ENCODE measurements at places on chromosomes 7 and 10.

GRCh38 chr10:93469454-93469853 is 12.7 kb downstream of the MYOF start:
- no peak for DNase-seq

DNA sequence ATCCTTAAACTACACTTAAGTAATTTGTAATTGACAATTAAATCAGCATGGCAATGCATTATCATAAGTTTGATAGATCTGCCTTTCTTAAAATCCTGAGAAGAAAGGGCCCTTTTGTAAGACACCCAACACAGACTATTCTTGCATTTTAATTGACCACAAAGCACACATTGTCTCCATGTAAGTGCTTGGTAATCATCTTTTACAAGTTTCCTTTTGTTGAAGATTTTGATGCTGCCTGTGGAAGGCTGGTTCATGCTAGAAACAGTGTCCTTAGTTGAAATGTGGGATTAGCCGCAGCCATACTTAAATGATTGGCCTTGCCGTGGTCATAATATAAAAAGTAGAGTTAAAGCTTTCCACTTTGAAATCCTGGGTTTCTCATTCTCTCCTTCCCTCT is 32.3 kb upstream of the CELF2 start:
- no peak for DNase-seq

GRCh38 chr10:128062881-128063563 is 63.2 kb downstream of the MKI67 start:
- DNase-seq = peak; percentile 57

DNA sequence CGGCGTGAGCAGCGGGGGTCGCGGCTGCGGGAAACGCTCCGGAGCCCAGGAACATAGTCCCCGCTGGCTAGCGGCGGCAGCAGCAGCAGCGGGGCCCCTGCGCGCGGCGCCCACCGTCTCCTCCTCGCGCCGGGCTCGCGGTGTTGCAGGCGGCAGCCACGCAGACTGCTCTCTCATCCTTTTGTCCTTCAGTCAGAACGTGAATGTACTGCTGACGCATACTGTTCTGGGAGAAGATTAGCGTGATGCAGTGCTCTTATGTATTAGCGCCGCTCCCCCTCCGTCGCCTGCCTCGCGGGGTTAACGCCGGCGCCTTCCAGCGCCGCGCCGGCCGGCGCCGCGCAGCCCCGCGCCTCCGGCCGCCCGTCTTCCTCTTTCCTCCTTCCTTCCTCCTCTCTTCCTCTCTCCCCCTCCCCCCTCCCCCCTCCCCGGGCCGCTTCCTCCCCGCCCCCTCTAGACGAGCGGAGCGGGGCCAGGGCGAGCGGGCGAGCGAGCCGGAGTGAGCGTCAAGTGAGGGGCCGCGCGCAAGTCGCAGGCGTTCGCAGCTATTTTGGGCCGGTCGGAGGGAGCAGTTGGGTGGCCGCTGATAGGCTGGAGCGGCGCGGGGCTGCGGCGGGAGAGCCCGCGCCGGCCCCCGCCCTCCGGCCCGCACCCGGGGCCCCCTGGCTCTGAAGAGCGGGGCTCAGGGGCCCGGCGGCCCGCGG is 816 bp upstream of the LRRC4 start:
- DNase-seq = peak; percentile 46

GRCh38 chr7:158655931-158656441 is 48.6 kb downstream of the NCAPG2 start:
- DNase-seq = peak; percentile 39

GRCh38 chr7:155516466-155516865 is 29.9 kb downstream of the CNPY1 start:
- no peak for DNase-seq

GRCh38 chr7:143948733-143949132 is 5.9 kb upstream of the OR2F1 start:
- DNase-seq = no peak

GRCh38 chr10:65358565-65358964 is 1567.3 kb upstream of the LRRTM3 start:
- DNase-seq = no peak

- peak; percentile 8 for DNase-seq
Measured at GRCh38 chr7:90345595-90346335, 751 bp upstream of the GTPBP10 start.

DNA sequence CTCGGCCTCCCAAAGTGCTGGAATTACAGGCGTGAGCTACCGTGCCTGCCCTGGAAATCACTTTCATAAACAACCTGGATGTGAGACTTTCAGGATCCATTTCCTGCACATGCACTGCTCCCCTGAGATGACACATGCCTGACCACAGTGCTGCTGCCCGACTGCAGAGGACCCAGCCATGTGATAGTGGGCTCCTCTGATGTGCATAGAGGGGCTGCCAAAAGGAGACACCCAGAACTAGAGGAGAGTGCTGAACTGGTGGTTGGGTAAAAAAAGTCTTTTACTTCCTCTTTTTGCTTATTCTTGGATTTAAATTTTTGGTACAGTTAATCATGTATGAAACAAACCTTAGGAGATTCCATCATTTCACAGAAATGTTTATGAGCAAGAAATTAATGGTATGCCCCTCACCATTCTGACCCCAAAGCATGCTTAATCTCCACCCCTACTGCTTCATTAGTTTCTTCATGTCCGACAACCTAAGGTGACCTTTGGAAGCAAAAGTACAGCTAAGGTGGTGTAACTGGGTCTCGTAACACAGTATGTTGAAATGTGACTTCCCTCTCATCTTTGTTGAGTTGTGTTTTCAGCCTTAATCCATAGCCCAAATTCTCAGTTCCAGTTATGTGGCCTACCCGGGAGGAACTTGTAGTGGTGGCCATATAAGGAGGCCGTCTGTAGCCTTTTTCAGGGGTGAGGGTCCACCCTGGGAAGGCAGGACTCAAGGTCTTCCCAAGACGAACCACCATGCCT is 111.1 kb downstream of the RNF216 start:
- DNase-seq = no peak

GRCh38 chr7:6512892-6513291 is 38.4 kb downstream of the GRID2IP start:
- DNase-seq = no peak

DNA sequence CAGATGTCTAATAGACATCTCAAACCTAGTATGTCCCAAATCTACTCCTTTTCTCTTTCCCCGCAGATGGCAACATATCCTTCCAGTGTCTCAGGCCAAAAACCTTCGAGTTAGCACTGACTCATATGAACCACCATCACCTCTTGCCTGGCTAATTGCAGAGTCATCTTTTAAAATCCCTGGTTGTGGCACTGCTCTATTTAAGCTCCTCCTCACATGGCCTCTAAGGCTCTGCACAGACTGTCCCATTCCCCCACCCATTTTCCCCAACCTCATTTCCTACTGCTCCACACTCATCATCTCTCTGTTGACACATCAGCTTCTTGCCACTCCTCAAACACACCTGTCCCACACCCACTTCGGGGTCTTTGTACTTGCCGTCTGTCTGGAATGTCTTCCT is 16.8 kb upstream of the HBP1 start:
- no peak for DNase-seq

- no peak for DNase-seq
Measured at GRCh38 chr10:132309879-132310591, 2.3 kb upstream of the STK32C start.

GRCh38 chr10:71708301-71708703 is 11.3 kb downstream of the C10orf105 start:
- DNase-seq = peak; percentile 69

DNA sequence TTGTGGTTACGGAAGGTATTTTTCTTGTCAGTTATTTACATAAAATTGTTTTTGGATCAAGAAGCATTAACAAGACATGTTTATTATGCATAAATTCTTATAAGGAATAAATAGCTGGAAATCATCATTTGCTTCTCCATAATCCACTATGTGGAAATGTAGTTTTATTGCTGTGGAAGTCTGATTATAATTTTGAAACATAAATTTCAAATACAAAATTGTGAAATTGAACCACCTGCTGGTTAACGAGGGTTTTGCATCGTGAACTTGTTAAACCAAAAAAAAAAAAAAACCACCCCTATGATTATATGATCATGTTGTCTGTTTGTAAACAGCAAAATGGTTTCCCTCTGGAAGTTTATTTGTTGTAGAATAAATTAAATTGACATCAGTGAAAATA is 25.9 kb downstream of the ABRAXAS2 start:
- DNase-seq = no peak

GRCh38 chr7:79608005-79608404 is 154.5 kb upstream of the MAGI2 start:
- DNase-seq = no peak

DNA sequence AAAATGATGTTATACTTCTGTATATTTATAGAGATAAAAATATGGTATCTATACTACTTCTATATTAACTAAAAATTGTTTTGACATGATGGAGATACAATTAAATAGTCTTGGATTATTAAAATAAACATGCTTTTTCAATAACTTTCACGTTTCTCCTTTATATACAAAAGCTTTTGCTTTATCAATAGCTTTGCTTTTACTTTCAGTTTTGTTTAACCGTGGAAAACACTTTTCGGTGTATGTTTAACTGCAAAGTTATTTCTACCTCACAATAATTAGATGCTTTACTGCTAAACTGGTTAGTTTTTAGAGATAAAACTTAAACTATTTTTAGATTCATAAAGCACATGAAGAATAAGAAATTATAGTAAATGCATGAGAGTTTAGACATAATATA is 432.1 kb upstream of the PCDH15 start:
- no peak for DNase-seq

DNA sequence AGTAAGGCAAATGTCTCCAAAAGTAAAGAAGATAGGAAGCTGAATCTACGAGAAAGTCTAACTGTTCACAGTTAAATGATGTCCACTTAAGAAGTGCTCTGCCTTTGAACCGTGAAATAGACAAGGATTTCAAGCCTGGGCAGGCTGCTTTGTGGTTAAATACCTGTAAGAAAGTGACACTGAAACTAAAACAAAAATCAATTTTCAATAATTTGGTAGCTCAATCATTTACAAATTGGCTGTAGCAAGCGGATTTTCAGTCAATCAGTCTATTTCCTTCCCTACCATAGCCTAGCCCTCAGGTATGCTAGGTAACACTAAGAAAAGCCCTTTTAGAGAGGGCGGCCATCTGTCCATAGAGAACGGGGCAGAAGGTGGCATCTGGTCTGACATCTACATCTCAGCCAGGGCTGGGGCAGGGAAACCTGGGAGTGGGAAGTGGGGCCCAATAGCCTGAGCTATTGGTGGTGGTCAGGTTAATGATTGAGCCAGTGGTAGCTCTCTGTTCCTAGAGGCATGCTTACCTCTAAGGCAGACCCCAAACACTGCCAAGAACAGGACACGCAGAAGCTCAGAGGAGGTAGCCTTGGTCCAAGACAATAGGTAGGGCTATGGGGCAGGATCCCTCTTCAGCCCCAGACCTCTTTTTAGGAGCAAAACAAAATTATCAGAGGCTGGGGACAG is 223.2 kb downstream of the CCSER2 start:
- no peak for DNase-seq
